SJSA1 (cell line): ENCODE measurements at places on chromosomes 6 and 20. TPM values are rescaled to one million over a fixed set of nuclear protein-coding genes. Genes with fewer than 3 reads are reported as not detected.

Gene TAGAP
- 5.7 and 8.4 TPM in 2 replicates for total RNA-seq

Gene SLC22A23
- 0.53 and 2.7 TPM in 2 replicates for total RNA-seq

Gene LY6G5C
- total RNA-seq, result 1.6 TPM in 1 of 2 replicates, not detected in the other

Gene NRN1
- total RNA-seq, result 19.4 and 20.6 TPM in 2 replicates

Gene SLC22A16
- total RNA-seq, result not detected in 2 replicates

Gene DACT2
- not detected in 2 replicates for total RNA-seq

Gene CPXM1
- total RNA-seq, result 1.2 TPM in 1 of 2 replicates, not detected in the other

DNA sequence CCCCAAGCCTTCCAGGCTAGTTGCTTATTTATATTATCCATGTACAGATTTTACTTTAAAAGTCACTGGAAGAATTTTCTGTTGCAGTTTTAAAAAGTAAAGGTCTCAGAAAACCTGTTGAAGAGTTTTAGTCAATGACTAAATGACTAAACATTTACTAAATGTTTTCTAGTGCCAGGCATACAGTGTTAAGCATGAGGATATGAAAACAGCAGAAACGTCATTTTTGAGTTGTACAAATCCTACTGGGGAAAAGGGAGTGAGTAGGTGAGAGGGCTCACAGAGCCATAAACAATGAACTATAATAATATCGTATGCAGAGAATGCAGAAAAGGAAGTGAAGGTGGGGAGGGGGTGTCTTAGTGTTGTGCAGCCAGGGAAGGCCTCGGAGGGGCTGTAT, 66.3 kb downstream of the MAN1A1 start:
- no peak for DNase-seq

DNA sequence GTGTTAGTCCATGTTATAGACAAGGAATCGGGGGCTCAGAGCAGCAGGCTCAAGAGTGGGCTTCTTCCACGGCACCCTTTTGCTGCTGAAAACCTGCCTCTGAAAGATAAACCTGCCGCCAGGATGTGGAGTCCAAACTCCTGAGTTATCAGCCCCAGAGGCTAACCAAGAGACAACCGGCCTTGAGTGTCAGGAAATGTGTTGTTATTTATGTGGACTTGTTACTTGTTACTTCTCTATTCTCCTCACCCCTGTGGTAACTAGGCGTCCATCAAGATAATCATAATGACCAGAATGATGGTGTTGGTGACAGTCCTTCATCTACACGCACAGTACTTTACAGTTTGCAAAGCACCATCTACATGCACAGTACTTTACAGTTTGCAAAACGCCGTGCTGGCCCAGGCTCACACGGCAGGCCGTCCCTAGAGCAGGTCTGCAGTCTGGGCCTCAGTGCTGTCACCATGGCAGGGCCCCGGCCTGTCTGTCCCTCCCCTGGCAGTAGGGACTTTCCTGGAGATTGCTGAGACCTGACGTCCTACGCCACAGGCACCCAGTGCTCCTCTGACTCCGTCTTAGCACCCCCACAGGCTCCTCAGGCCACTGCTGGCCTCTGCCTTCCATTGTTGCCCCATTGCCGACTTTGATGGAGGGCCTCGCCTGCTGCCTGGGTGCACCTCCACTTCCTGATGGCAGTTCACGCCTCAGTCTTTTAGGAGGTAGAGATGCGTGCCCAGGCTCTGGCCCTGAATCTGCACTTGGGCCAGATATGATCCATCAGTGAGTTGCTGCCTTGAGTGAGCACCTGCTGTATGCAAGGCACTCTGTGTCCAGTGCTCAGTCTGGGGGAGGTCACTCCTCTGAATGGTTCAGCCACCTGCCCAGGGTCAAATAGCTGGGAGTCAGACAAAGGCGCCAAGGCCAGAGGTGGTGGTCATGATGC, 9.1 kb upstream of the BPIFB4 start:
- no peak for DNase-seq

- no peak for DNase-seq
These were observed 176.7 kb downstream of the LAMA2 start for GRCh38 chr6:129059650-129060049.

GRCh38 chr6:107077710-107078109, 37.6 kb downstream of the BEND3 start:
- DNase-seq, result peak; percentile 22

GRCh38 chr6:19417713-19418112, 419.5 kb upstream of the ID4 start:
- no peak for DNase-seq

DNA sequence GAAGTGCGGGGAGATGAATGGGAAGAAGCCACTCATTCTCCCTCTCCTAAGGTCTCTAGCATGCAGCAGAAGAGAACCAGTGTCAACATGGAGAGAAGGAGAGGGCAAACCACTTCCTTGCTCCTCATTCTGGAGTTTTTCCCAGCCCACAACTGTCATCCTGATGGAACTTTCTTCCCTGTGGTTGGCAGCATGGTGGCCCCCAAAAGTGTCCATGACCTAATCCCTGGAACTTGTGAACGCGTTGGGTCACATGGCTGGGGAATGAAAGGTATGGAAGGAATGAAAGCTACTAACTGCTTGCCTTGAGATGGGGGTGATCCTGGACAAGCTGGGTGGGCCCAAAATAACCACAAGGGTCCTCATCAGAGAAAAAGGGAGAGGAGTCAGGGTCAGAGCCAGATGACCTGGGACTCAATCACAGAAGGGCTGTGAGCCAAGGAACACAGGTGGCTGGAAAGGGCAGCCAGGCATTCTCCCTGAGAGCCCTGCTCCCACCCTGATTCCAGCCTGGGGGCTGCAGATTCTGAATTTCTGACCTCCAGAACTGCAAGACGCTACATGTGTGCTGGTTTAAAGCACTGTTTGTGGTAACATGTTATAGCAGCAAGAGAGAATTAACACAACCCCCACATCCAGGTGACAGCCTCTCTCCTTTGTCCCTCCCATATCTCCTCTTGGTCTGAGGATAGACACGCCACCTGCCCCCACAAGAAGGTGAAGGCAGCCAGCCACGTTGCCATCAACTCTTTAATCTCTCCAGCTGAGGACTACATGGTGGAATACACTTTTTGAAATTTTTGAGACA, 63.2 kb downstream of the PYGB start:
- DNase-seq, result peak; percentile 90

- DNase-seq, result no peak
These were observed 51.3 kb upstream of the UFL1 start for GRCh38 chr6:96470296-96470695.

- DNase-seq, result no peak
These were observed 995 bp downstream of the STK4 start for GRCh38 chr20:44967207-44967807.

- no peak for DNase-seq
These were observed 268.0 kb downstream of the HACE1 start for GRCh38 chr6:104591573-104592334.
